ENCODE measurements at places on chromosomes 5 and 9. TPM values are rescaled to one million over a fixed set of nuclear protein-coding genes. Genes with fewer than 3 reads are reported as not detected.

DNA sequence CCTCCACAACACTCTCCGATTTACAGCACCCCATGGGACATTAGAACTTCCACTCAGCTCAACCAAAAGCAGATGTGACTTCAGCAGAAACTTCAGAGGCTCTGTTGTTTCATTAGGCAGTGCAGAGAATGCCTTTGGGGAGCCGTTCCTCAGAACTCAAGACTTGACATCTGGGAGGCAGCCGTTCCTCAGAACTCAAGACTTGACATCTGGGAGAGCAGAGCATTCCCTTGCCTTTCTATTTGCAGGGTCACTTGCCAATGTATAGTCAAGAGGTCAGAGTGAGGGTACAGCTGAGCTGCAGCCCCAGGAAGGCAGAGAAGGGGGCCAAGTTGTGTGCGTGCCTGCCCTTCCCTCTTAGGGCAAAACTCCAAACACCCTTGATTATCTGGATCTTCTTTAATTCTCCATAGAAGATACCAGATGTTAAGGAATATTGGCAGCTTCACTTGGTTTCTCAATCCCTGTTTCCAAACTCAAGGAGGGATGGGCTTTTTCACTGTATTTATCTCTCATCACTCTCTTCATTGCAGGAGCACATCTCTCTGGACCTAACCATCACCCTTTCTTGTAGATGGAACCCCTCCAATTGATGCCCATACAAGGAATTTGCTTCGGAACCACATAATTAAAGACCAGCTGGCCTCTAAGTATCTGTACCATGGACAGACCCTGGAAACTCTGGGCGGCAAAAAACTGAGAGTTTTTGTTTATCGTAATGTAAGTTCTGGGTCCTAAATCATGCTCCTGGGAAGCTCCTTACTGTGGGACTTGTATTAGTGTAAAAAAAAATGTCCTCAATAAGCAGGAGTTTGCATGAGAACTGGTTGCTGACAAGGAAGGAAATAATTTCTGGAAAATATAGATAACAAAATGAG lies 25.6 kb downstream of the TGFBI start:
- DNase-seq = peak; percentile 44

DNA sequence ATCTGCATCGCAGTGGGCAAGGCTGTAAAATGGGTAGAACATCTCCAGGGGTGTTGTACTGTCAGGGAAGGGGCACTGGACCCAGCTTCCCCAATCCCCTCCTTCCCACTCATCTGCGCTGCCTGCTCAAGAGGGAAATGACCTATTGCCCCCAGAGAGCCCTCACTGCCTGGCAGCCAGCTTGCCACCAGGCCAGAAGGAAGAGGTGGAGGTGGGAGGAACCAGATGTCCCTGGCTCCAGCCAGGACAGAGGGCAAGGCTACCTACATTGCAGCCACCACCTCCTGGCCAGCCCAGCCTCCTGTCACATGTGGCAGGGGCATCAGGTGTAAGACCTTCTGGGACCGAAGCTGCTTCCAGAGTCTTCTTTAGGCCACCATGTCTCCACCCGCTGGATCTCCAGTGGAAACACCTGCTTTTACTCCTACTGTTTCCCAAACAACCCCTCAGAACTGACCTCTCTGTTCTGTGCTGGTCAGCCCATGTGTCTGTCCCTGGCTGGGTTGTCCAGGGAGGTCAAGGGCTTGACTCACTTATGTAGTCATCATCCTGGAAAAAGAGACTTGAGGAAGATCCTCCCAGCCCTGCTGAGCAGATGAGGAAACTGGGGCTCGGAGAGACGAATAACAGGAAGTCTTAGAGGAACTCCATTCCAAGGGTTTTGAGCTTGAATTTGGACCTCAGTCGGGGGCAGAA lies 42.3 kb downstream of the JADE2 start:
- DNase-seq = peak; percentile 75

DNA sequence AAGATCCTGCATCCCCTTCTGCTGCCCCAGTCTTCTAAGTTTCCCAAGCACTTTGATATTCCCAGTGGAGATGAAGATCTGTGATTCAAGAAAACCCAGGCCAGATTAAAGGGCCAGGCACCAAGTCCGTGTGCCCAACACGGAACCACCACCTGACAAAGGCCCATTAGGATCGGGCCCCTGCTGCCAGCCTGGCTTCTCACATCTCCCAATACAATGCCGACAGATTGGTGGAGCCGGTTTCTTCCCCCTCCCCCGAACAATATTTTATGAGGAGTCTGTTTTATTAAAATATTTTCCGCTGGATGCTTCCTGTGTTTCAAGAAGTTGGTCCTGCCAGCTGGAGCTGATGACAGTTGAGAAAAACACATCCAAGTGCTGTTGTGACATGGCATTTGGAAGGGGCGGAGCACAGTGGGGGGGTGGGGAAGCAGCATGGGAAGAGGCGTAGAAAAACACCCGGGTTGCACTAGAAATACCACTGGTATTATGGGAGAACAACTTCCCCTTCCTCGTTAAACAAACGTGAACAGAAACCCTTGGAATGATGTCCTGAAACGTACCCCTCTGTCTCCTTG lies 45.0 kb downstream of the CRB2 start:
- DNase-seq = no peak

DNA sequence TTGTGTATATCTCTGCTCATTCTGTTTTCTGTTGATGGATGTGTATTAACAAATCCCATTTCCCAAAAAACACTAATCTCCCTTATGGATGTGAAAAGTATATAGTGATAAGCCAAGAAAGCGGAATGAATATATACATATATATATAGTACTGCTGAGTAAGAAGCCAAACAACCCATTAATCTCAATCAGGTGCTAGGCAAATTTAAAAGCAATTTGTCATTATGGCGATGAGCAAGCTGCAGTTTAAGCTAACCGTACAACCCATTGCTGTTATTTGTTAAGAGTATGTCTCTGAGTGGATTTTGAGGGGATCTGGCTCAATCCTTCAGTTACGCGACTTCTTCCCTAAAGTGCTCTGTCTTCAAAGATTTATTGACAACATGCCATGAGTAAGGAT lies 640.4 kb upstream of the ARRDC3 start:
- DNase-seq = no peak

UCK1 gene
- 24.5 TPM for total RNA-seq

EPB41L4B gene
- total RNA-seq = 1.3 TPM

DNA sequence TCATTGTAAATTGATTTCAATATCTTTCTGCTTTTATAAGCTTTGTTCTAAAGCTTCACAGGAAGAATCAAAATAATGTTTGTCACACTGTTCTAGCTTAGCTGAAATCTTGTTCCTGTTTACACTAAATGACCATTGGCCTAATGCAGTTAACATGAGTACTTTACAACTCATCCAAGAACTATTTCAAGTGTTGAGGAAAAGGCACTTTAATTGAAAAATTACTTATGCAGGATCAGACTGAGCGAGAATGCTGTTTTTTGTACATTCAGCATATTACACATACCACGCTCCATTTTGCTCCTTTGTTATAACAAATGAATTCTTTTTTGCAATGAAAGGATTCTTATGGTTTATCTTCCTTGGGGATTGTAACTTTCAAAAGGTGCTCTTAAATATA lies 22.4 kb upstream of the SMIM15 start:
- no peak for DNase-seq

- DNase-seq = peak; percentile 74
These were observed 34.7 kb downstream of the ADAM19 start for GRCh38 chr5:157540707-157541446.

DNA sequence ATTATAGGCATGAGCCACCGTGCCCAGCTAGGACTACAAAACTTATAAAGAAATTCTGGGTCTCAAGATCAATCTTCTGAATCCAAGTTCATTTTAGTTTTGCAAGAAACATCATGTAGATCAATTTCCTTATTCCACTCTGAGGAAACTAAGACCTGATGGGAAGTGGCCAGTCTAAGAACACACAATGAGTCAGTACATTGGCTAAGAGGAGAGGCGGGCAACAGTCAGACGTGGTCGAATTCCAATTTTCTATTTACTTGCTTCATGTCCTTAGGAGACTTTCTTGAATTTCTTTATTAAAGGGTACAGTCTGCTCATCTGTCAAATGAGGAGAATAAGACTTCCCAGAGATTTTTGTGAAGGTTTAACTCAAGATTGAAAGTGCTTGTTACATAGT lies 432.1 kb upstream of the BRINP1 start:
- DNase-seq = no peak

LHX3 gene
- total RNA-seq = not detected

Measured in aorta (tissue), 5 donors.